ENCODE measurements at places on chromosomes 4 and X. TPM values are rescaled to one million over a fixed set of nuclear protein-coding genes. Genes with fewer than 3 reads are reported as not detected.

TRIM60 gene
- not detected for polyA plus RNA-seq

GRCh38 chr4:151530783-151531182 is 121.8 kb downstream of the FHIP1A start:
- DNase-seq = no peak
- H3K4me1 ChIP-seq = no peaks in the 10 kb centered on the region
- no peak overlapping the region for H3K27ac ChIP-seq
- H3K36me3 ChIP-seq = no peaks in the 10 kb centered on the region
- H3K4me3 ChIP-seq = no peak overlapping the region

DNA sequence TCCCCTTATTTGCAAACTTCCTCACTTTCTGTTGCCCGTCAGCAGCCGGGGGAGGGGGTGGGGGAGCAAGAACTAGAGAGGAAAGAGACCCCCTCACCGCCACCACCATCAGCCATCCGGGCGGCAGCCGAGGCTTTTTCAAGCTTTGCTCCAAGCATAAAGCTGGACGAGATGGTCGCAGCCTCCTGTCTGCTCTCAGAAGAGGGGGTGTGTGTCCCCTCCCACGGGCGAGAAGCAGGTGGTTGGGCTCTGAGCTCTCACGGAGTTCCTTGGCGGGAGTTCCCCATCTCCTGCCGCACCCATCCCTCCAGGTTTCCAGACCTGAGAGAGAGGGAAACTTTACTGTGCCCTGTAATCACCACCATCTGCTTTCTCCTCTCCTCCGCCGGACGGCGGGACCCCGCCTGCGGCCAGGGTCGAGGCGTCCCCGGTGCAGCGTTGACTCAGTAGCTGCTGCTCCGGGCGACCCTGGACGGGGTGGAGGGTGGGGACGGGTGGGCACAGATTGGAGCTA is 4.7 kb upstream of the ARX start:
- H3K4me3 ChIP-seq = no peak overlapping the region
- DNase-seq = no peak
- no peak overlapping the region for H3K27ac ChIP-seq
- H3K4me1 ChIP-seq = peaks cover 5% of the 10 kb centered on the region

TLR10 gene
- 2.2 TPM for polyA plus RNA-seq

DNA sequence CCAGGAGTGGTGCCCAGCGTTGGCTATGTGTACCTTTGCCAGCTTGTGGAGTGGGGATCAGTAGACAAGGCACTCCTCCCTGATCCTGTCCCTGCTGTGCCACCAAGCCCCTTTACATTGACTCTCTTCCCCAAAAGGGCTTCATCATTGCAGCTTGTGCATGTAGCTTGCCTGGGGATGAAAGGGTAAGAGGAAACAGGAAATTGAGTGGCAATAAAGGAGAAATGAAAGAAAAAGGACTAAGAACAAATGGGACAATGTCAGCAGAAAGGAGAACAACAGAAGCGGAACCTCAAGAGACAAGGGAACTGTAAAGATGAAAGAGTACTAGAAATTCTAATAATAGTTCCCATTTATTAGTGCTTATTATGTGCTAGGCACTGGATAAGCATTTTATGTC is 8.7 kb upstream of the IL13RA1 start:
- no peaks in the 10 kb centered on the region for H3K4me1 ChIP-seq
- no peak overlapping the region for H3K4me3 ChIP-seq
- H3K27ac ChIP-seq = no peak overlapping the region
- H3K36me3 ChIP-seq = no peaks in the 10 kb centered on the region
- H3K27me3 ChIP-seq = no peaks in the 10 kb centered on the region

MAGEA11 gene
- not detected for polyA plus RNA-seq

DNA sequence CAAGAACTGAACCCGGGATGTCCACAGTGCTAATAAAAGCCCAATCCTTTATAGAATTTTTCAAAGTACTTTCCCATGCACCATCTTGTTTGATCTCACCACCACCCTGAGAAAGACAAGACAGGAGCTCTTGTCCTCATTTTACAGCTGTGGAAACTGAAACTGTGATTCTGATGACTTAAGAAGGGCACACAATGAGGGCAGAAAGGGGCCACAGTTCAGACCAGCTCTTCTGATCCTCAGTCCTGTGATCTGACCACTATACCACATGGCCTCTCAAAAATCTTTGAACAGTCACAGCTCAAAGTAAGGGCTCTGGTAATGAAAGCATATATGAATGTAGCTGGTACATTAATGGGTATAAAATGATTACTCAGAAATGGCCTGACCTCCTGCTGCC is 127.3 kb upstream of the CPEB2 start:
- no peaks in the 10 kb centered on the region for H3K36me3 ChIP-seq
- H3K27ac ChIP-seq = no peak overlapping the region
- H3K27me3 ChIP-seq = peaks cover 2% of the 10 kb centered on the region
- no peaks in the 10 kb centered on the region for H3K4me1 ChIP-seq

CLDN24 gene
- 0.10 TPM for polyA plus RNA-seq

- H3K4me1 ChIP-seq = no peaks in the 10 kb centered on the region
- no peaks in the 10 kb centered on the region for H3K27me3 ChIP-seq
- H3K4me3 ChIP-seq = no peak overlapping the region
- DNase-seq = no peak
- no peaks in the 10 kb centered on the region for H3K36me3 ChIP-seq
- no peak overlapping the region for H3K27ac ChIP-seq
Measured at GRCh38 chr4:123378794-123379193, 17.8 kb upstream of the SPRY1 start.

GRCh38 chrX:40080894-40081678 is 16.7 kb downstream of the BCOR start:
- peaks cover 5% of the 10 kb centered on the region for H3K36me3 ChIP-seq
- DNase-seq = no peak
- peaks cover 41% of the 10 kb centered on the region for H3K4me1 ChIP-seq
- H3K27ac ChIP-seq = no peak overlapping the region

- H3K27me3 ChIP-seq = no peaks in the 10 kb centered on the region
- no peaks in the 10 kb centered on the region for H3K4me1 ChIP-seq
- H3K4me3 ChIP-seq = no peak overlapping the region
- DNase-seq = no peak
- no peaks in the 10 kb centered on the region for H3K36me3 ChIP-seq
- no peak overlapping the region for H3K27ac ChIP-seq
Measured at GRCh38 chrX:107565015-107565414, 63.3 kb upstream of the PRPS1 start.

PLAC8 gene
- 114 TPM for polyA plus RNA-seq

DNA sequence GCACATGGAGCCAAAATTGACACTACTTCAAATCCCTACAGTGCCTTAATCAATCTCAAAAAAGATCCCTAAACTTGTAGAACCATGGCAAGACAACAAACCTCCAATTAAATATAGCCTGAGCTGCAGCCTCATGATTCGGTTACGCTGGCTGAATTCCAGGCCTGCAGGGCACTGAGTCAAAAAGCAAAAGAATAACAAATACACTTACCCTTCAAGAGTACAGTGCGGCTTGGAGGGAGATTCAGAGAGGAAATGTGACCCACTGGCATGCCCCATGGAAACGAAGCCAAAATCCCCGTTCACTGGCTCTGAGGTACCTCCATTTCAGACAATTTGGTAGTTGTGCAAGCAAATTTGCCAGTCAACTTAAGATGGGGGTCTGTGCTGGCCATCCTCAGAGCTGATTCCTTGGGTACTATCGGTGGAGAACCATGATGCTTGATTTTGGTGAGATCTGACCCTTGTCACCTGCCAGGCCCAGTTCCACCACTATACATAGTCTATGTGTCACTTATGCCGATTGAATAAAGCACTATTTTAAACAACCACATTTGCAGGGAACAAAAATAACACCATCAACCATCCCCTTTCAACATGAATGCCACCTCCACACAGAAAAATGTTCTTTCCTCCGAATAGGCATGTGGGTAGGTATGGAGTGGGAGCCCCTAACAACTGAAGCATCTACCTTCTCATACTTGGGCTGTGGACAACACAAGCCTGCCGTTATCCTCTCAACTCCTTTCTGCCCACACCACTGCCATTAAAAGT is 2.1 kb downstream of the C4orf54 start:
- no peaks in the 10 kb centered on the region for H3K4me1 ChIP-seq
- no peak for DNase-seq
- no peaks in the 10 kb centered on the region for H3K36me3 ChIP-seq
- H3K27me3 ChIP-seq = no peaks in the 10 kb centered on the region
- no peak overlapping the region for H3K27ac ChIP-seq

- no peak for DNase-seq
- no peaks in the 10 kb centered on the region for H3K36me3 ChIP-seq
- no peak overlapping the region for H3K27ac ChIP-seq
- H3K4me3 ChIP-seq = no peak overlapping the region
- H3K4me1 ChIP-seq = no peaks in the 10 kb centered on the region
Measured at GRCh38 chr4:57168982-57169381, 58.8 kb upstream of the IGFBP7 start.

DNA sequence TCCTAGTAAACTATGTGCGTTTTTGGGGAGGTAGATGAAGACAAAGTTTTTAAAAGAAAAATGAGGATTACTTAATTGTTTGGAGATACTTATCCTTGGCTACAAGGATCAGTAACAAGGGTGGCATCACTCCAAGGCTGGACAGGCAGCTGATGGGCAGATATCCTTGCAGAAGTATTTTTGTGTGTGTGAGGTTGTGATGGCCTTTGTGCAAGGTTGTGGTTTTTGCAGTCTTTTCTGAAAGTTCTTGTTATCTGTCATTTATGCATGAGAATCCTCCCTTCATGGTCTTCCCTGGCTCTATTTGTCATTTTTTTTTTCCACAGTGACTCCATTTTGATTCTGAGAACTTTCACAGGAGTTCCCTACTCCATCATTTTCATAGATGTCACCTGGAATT is 96.0 kb upstream of the C1GALT1C1 start:
- no peak overlapping the region for H3K27ac ChIP-seq
- no peaks in the 10 kb centered on the region for H3K4me1 ChIP-seq
- H3K36me3 ChIP-seq = no peaks in the 10 kb centered on the region
- H3K4me3 ChIP-seq = no peak overlapping the region
- DNase-seq = no peak

DNA sequence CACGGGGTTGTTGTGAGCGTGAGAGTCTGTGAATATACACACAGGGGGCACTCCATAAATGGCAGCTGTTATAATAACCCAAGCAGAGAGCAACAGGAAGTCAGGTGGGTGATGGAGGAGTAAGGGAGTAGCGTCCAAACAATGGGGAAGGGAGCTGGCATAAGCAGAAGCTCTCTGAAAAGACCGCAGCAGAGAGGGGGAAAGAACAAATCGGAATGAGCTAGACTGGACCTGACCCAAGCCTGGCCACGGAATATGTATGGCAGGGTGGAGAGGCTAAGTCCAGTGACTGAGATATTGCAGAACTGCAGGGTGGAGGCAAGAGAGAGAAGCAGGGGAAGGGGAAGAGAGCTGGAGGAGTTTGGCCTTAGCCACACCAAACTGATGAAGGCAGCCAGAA is 6.5 kb upstream of the GJB1 start:
- H3K27ac ChIP-seq = peak overlapping the region; percentile 82
- H3K4me3 ChIP-seq = peak overlapping the region; percentile 59
- H3K4me1 ChIP-seq = peaks cover 7% of the 10 kb centered on the region
- H3K36me3 ChIP-seq = peaks cover under 1% of the 10 kb centered on the region
- no peaks in the 10 kb centered on the region for H3K27me3 ChIP-seq
- DNase-seq = peak; percentile 70

CDX4 gene
- not detected for polyA plus RNA-seq

AMTN gene
- polyA plus RNA-seq = not detected

DNA sequence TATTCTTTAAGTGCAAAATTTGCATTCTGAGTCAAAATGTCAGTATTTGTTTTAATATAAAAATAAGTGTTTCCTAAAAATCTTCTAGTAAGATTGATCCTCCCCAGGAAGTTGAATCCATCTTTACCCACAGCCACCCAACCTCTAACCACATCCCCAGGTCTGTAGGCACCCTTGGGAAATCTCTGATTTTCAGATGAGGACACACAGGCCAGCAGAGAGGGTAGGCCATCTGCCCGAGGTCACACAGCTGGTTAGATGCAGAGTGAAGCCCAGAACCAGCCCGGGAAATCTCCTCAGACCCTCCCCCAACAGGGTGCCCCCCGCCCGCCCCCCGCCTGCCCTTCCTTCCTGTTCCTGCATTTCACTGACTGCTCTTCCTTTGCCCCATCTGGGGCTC is 277.5 kb downstream of the FBXW7 start:
- H3K4me1 ChIP-seq = no peaks in the 10 kb centered on the region
- no peak overlapping the region for H3K4me3 ChIP-seq
- H3K27me3 ChIP-seq = no peaks in the 10 kb centered on the region

GRCh38 chr4:105978684-105979296 is 83.5 kb downstream of the NPNT start:
- H3K4me1 ChIP-seq = no peaks in the 10 kb centered on the region
- no peaks in the 10 kb centered on the region for H3K36me3 ChIP-seq
- no peaks in the 10 kb centered on the region for H3K27me3 ChIP-seq
- no peak for DNase-seq
- H3K4me3 ChIP-seq = no peak overlapping the region

DNA sequence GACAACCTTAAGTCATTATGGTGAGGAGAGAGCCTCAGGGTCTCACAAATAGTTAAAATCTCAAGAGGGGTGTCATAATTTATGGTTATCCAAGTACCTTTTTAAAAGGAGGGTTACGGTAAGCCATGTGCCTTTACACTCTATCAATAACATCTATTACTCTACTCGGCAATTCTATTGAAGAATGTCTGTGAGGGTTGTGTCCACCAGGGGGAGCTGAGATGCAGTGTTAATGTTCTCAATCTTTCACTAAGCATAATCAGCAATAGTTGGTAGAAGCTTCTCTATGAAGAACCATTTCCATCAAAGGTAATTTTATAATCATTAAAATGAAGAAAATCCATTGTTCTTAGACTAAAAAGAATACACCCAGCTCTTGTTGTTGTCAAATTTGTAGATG is 457.4 kb downstream of the CENPC start:
- no peak overlapping the region for H3K27ac ChIP-seq
- no peaks in the 10 kb centered on the region for H3K4me1 ChIP-seq
- no peaks in the 10 kb centered on the region for H3K27me3 ChIP-seq
- H3K36me3 ChIP-seq = no peaks in the 10 kb centered on the region
- peak; percentile 15 for DNase-seq
- H3K4me3 ChIP-seq = no peak overlapping the region

DNA sequence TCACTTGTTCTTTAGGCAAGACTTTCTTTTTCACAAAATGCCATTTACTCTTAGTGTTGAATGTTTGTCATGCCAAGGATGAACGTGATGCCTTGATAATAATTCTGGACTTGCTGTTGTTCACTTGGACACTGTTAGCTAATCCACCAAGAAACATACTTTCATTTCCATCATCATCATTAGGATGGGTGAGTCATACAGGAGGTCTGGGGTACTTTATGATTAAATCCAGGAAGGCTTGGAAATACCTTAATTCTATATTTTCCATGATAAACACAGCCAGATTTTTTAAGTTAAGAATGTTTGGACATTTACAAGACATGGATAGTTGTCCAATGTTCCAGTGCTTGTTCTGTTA is 260.7 kb upstream of the GIMD1 start:
- no peaks in the 10 kb centered on the region for H3K27me3 ChIP-seq
- no peak overlapping the region for H3K27ac ChIP-seq
- H3K4me1 ChIP-seq = no peaks in the 10 kb centered on the region
- no peaks in the 10 kb centered on the region for H3K36me3 ChIP-seq
- H3K4me3 ChIP-seq = no peak overlapping the region
- no peak for DNase-seq

Measured in large intestine (tissue), 12 donors.